ENCODE measurements at places on chromosomes 6 and 20.

- no peaks in the 10 kb centered on the region for H3K36me3 ChIP-seq
- no peak overlapping the region for H3K4me3 ChIP-seq
- H3K27me3 ChIP-seq: no peaks in the 10 kb centered on the region
- no peaks in the 10 kb centered on the region for H3K4me1 ChIP-seq
Observed at GRCh38 chr6:146651482-146651863, 52.7 kb downstream of the ADGB start.

DNA sequence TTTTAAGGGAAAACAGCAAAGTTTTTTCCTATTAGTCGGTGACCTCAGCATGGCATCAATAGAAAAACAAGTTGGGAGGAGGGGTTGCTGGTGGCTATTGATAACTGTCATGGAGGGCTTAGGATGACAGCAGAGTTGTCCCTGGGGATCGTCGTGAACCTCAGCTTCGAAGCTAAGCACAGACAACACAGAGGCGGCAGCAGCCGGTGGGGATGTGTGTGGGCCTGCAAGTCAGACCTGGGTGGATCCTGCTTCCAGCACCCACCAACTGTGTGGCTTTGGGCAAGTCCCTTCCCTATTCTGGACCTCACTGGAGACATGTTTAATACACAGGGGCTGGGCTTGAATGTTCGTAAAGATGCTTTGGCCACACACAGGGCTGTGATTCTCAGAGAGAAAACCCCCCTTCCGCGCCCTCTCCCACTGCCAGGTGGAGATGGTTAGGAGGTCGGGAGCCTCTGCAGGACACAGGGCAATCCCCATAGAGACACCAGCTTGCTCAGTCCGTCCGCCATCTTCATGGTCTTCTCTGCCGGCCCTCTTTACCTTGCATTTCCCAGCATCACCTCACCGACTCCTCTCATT is 83.1 kb upstream of the TOX2 start:
- no peak overlapping the region for H3K4me3 ChIP-seq
- no peak for DNase-seq
- H3K36me3 ChIP-seq: no peaks in the 10 kb centered on the region
- no peaks in the 10 kb centered on the region for H3K4me1 ChIP-seq
- H3K27ac ChIP-seq: no peak overlapping the region

- H3K27me3 ChIP-seq: no peaks in the 10 kb centered on the region
- H3K4me1 ChIP-seq: peaks cover 31% of the 10 kb centered on the region
Observed at GRCh38 chr6:40436685-40437604, 150.2 kb downstream of the LRFN2 start.

DNA sequence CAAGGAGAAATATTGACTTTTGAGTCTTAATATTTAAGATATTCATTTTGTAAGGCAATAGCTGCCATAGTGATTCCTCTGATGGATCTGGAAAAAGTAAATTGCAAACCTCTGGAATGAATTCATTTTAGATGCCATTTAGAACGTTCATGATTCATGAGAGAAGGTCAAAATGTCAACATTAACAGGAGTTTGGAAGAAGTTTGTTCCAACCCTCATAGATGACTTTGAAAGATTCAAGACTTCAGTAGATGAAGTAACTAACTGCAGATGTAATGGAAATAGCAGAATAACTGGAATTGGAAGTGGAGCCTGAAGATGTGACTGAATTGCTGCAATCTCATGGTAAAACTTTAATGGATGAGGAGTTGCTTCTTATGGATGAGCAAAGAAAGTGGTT is 100.9 kb upstream of the CCN2 start:
- H3K4me1 ChIP-seq: no peaks in the 10 kb centered on the region
- no peak for DNase-seq
- H3K36me3 ChIP-seq: no peaks in the 10 kb centered on the region
- no peaks in the 10 kb centered on the region for H3K27me3 ChIP-seq

- no peaks in the 10 kb centered on the region for H3K27me3 ChIP-seq
- no peak for DNase-seq
- H3K36me3 ChIP-seq: peaks cover 34% of the 10 kb centered on the region
- H3K4me1 ChIP-seq: peaks cover 46% of the 10 kb centered on the region
- H3K27ac ChIP-seq: peak overlapping the region; percentile 77
- H3K4me3 ChIP-seq: no peak overlapping the region
Observed at GRCh38 chr6:149132336-149132735, 185.2 kb upstream of the TAB2 start.

- peak overlapping the region; percentile 36 for H3K27ac ChIP-seq
- peaks cover 83% of the 10 kb centered on the region for H3K4me1 ChIP-seq
- peaks cover 73% of the 10 kb centered on the region for H3K36me3 ChIP-seq
- H3K4me3 ChIP-seq: no peak overlapping the region
- H3K27me3 ChIP-seq: no peaks in the 10 kb centered on the region
Observed at GRCh38 chr20:38830356-38830755, 24.9 kb downstream of the PPP1R16B start.

- H3K27me3 ChIP-seq: peaks cover 18% of the 10 kb centered on the region
- H3K4me1 ChIP-seq: peaks cover 3% of the 10 kb centered on the region
- H3K4me3 ChIP-seq: no peak overlapping the region
- no peaks in the 10 kb centered on the region for H3K36me3 ChIP-seq
Observed at GRCh38 chr6:53959717-53960116, 151.5 kb upstream of the MLIP start.

DNA sequence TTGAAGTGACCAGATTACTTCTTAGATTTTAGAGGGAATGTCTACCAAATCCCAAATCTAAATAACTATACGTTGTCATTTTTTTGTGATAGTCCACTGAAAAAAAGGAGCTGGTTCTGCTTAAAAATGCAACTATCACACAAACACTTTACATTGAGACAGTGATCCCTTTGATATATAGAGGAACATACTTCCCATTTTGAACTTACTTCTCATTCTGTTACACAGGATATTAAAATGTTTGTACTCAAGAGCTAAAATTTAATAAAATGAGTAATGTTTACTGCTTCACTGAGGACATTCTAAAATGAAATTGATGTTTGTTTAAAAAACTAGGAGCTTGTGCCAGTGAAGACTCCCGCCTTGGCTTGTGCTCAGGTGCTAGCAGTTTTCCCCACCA is 174.1 kb downstream of the CARMIL1 start:
- no peak overlapping the region for H3K27ac ChIP-seq
- H3K4me1 ChIP-seq: peaks cover 3% of the 10 kb centered on the region
- H3K36me3 ChIP-seq: no peaks in the 10 kb centered on the region
- H3K27me3 ChIP-seq: no peaks in the 10 kb centered on the region
- DNase-seq: no peak

- peaks cover 27% of the 10 kb centered on the region for H3K27me3 ChIP-seq
- H3K36me3 ChIP-seq: no peaks in the 10 kb centered on the region
- H3K4me3 ChIP-seq: no peak overlapping the region
- no peak overlapping the region for H3K27ac ChIP-seq
Observed at GRCh38 chr6:52640170-52640569, 30.7 kb upstream of the TMEM14A start.

DNA sequence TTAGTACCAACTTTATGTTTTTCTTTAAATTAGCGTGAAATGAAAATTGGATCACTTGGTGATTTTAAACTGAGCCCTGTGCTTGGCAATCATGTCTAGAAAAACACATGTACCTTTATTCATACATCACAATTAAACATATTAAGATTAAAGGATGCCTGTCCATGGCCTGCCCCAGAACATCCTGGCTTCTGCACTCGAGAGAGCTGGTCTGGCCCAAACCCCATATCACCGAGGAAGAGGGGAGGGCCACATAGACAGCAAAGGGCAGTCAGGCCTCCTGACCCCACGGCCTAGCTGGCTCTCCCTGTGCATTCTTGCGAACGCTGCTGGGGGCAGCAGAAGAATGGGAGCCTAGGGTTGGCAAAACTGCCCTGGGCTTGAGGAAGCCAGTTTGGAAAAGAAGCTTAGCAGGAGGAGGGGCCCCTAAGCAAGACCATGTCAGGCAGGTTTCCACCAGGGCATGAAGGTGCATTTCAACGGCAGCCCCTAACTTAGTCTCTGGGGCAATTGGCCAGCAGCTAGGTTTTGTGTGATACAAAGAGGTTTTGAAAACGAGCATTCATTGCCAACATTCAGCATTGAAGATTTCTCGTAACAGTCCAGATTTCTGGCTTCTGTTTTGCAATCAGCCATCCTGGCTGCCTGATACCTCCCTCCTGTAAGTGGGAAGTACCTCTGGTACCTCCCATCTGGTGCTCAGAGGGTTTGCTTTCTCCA is 8.6 kb downstream of the BPIFB3 start:
- no peak overlapping the region for H3K4me3 ChIP-seq
- H3K4me1 ChIP-seq: no peaks in the 10 kb centered on the region
- DNase-seq: no peak
- H3K27ac ChIP-seq: no peak overlapping the region
- H3K36me3 ChIP-seq: no peaks in the 10 kb centered on the region
- no peaks in the 10 kb centered on the region for H3K27me3 ChIP-seq

DNA sequence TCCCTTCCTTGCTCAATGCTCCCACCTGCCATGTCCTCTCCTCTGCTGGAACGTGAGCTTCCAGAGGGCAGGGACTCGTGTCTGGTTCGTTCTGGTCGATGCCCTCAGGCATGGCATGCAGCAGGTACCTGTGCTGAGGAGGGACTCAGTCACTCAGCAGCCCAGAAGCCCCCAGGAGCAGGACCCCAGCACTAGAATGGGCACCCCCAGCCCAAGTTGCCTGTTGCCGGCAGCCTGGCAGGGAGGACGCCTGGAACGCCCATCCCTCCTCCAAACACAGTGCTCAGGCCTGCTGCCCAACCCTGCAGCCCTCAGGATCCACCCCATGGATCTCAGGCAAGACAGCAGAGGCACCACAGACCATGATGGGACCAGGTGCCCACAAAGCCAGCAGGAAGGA is 40.6 kb downstream of the BMP7 start:
- no peak overlapping the region for H3K27ac ChIP-seq
- H3K27me3 ChIP-seq: no peaks in the 10 kb centered on the region
- no peak overlapping the region for H3K4me3 ChIP-seq
- no peaks in the 10 kb centered on the region for H3K4me1 ChIP-seq

DNA sequence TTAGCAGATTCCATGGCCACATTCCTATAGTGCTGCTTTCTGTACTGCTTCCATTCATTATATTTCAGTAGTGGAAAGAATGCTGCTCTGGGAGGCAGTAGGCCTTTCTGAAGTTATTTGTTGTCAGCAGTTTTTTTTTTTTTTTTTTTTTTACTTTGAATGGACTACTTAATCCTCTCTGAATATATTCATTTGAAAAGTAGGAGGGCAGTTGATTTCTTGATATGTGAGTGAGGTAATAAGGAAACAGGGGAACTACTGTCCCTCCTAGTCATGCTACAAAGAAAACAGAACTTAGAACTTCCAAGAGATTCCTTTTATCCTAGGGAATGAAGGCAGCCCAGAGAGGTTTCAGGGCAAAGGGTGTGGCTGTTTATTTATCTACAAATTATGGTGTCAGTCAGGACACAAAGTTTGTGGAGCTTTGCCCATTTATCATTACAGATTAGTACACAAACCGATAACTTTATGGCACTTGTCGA is 155.9 kb downstream of the JARID2 start:
- peaks cover 92% of the 10 kb centered on the region for H3K4me1 ChIP-seq
- peak overlapping the region; percentile 81 for H3K27ac ChIP-seq
- H3K4me3 ChIP-seq: peak overlapping the region; percentile 70
- no peak for DNase-seq

DNA sequence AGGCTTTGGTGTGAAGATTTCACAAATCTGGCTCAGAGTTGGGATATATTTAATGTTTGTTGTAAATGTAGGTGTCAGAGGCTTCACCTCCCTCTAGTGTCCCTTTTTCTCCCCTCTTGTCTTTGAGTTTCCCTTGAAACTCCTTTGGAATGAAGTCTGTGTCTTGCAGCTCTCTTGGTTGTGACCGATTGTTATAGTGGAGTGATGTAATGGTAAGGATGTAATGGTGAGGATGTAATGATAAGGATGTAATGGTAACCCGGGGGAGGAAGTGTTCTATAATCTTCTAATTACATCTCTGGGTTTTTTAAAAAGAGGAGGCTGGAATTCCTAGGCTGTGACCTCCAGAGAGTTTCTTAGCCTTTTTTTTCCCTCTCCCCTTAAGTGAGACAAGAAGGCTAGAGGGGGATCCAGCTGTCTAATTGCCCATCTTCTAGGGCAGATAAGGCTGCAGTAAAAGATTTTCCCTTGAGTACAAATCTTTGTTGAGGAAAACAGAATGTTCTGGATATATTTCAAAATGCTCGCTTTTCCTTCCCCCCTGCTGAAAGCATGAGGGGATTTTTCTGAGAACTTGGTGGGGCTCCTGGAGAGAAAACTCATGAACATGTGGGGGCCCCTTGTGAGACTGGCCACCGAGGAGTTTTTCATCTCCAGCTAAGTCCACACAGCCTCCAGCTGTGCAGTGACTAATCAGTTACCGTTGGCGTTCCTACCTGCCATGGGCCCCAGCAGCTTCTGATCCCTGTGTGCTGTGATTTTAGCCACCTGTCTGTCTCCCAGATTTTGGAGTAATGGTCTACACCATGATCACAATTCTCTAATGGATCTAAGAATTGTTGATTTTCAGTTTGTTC is 156.7 kb upstream of the PMEPA1 start:
- H3K4me3 ChIP-seq: no peak overlapping the region
- H3K4me1 ChIP-seq: peaks cover 11% of the 10 kb centered on the region
- no peak for DNase-seq
- H3K27ac ChIP-seq: no peak overlapping the region

DNA sequence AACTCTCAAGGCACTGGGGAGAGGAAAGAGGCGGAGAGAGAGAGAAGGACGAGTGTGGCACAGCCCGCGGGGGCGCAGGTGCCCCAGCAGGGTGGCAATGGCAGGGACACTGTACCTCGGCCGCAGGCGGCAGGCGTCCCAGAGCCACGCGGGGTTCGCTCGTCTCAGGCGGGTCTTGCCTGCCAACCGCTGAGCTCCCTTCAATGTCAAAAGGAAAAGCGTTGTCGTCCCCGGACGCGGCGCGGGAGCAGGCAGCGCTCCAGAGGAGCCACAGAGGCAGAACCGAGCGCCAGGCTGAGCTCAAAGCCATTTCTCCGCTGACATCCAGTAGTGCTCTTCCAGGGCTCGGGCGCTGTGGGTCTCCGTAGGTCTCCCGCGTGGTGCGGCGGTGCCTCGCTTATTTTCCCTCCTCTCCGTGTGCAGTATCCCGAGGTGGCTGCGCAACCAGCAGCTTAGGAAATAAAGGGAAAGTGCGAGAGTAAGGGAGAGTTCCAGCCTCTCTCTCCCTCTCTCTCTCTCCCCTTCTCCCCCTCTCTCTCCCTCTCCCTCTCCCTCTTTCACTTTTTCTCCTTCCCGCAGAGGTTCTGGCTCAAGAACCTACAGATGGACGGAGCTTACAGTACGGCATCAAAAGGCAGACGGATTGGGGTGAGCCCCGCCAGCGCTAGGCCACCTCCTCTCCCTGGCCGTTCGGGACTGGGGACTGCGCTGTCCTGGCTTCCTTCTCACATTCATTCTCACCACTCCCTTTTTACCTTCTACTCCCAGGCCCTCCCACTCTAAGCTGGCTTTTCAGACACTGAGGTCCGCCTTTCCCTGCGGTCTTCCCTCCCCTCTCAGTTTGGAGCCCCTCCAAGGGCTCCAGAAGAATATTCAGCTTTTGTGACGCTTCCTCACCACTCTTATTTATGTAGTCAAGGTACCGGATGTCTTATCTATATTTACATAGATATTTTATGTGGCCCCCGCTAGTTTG is at the start of gene LAMA4:
TSS of gene LAMA4 (minus strand) at position 727 of the 976 bp plus-strand sequence. CDS start at position 310, 417 bp downstream.
- H3K27ac ChIP-seq: no peak within 1 kb of the TSS
- H3K36me3 ChIP-seq: no peaks in the 10 kb centered on the region

DNA sequence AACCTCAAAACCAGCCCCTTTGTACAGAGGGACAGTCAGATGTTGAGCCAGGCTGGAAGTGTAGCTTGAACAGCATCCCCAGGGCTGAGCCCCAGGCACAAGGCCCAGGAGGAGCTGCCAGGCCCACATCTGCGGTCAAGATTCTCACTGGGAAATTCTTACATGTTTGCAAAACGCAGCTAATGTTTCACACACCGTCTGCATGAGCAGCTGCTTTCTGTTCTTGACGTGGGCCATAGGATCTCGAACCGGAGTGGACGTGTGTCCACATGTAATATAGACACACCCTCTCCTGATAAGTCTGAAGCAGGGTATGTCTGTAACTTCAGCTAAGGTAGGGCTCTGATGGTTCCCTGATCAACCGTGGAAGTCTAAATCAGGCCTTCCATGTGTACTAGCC is 41.3 kb upstream of the TRAF3IP2 start:
- H3K27me3 ChIP-seq: no peaks in the 10 kb centered on the region
- no peak overlapping the region for H3K27ac ChIP-seq
- DNase-seq: no peak
- no peaks in the 10 kb centered on the region for H3K36me3 ChIP-seq

All from activated CD8-positive, alpha-beta T cell treated with anti-CD3 and anti-CD28 coated beads, Interleukin-2, amount 10 ng/mL, durations not matched to agents 7 days and 5 days (primary cell).